AG08395 (cell line): ENCODE measurements at places on chromosomes 4 and X.
A peak's percentile ranks its signal among the peaks of the same experiment; 100 is the strongest.

- no peak for DNase-seq
Measured at GRCh38 chrX:127764674-127765073, 287.5 kb downstream of the ACTRT1 start.

GRCh38 chrX:110218591-110218990 is 99.3 kb downstream of the AMMECR1 start:
- no peak for DNase-seq

- DNase-seq = no peak
Measured at GRCh38 chr4:149291463-149291862, 524.2 kb downstream of the IQCM start.

DNA sequence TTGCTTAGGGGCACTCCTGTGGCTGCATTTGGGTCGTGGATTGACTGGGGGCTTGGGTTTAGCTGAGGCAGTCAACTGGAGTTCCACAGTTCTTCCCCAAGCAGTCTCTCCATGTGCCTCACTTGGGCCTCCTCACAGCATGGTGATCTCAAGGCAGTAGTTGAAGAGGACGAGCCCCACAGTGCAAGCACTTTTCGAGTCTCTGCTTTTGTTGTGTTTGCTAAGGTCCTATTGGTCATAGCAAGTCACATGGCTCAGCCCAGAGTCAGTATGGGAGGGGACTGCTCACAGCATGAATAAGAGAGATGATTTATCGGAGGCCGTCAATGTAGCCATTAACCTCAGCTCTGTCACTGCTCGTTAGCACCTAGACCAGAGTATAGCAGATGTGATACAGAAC is 29.7 kb downstream of the BMX start:
- DNase-seq = no peak

- DNase-seq = no peak
Measured at GRCh38 chr4:138693526-138693925, 322.1 kb upstream of the NOCT start.

GRCh38 chr4:5926598-5926997 is 33.7 kb upstream of the CRMP1 start:
- DNase-seq = no peak

- DNase-seq = no peak
Measured at GRCh38 chr4:82885410-82885809, 5.5 kb downstream of the SEC31A start.

DNA sequence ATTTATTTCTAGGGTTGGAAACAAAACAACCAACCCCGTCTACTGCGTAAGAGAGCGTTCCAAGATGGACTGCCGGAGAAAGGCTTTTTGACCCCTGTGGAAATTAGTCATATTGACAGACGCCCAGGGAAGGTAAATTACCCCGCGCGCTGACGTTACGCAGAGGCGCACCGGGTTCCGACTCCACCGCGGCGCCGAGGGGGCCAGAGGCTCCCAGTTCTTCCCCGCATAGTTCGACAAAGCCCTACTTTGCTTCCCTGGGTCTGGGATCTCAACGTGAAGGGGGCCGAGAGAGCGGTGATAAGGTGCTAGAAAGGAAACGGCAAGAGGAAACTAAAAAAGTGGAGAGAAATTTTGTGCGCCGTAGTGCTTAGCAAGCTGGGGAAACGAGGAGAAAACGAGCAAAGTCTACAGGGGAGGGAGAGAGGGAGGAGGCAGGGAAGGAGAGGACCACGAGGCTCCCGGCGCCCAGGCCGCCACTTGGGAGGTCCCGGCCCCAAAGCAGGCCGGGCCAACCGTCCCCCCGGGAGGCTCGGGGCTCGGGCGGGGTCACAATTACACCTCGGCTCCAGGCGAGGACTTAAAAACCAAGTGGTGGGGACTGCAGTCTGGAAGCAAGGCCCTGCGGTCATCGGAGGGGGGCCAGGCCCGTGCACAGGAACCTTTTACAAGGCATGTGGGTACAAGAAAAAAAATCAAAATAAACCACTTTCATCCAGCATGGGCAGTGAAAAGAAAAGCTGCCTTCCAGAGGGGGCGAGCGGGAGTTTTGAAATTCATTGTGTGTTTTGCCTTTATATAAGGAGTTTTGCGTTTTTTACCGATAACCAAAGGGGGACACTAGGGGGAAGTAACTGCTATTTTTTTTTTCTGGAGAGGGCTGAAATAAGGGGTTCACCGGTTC is 13.2 kb downstream of the HAND2 start:
- DNase-seq = no peak

DNA sequence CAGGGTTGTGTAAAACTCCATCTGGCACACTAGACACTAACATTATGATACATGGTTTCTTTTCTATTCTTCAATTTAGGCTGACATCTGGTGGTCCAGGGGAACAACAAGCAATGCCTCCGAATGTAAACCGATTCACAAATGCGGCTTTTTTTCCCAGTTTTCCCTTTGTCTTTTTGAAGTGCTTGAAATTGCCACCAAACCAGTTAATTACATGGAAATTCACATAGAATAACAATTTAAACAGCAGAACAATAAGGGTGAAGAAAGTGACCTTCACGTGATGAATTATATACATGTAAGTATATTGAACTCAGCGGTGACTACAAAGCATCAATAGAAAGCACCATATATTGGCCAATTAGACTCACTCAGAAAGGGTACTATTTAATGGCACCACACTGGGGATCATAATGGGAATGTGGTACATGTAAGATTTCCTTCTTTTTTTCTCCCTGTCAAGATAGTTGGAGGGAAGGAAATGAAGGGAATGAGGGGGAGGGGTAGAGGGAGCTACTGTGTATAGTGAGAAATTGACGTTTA is 103.9 kb downstream of the MMRN1 start:
- DNase-seq = no peak

GRCh38 chrX:21740329-21741274 is 17.3 kb downstream of the SMPX start:
- no peak for DNase-seq

GRCh38 chr4:100679926-100680325 is 162.1 kb upstream of the EMCN start:
- DNase-seq = no peak

- DNase-seq = no peak
Measured at GRCh38 chr4:189513421-189513820, 427.3 kb upstream of the FRG1 start.

DNA sequence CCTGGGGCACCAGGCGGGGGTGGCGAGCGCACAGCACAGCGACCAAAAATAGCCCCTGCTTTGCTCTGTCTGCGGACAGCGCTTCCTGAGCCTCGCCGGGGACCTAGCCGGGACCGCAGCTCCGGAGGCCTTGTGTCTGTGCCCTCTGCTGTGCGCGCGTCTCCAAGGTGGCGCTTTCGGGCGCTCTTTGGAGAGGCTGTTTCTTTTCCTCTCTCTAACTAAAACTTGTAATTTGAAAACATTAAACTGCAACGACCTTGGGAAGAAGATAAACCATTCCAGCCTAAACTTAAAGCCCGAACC is 3.4 kb downstream of the ARX start:
- no peak for DNase-seq

DNA sequence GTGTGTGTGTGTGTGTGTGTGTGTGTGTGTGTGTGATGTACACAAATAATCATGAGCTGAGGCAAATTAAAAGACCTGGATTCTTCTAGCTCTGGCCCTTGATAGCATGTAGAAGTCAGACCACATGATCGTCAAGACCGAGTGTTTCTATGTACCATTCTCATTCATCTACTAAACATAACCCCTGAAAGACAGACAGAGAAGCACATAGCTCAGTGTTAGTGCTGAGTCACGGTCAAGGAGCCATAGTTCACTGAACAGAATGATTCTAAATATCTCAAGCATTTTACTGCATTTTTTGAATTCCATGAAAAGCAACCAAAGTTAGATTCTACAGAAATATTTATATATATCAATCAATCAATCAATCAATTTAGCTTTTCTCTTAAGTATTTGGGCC is 412.3 kb upstream of the CXorf51A start:
- no peak for DNase-seq

GRCh38 chr4:41644288-41644914 is 104.1 kb downstream of the PHOX2B start:
- peak; percentile 57 for DNase-seq

DNA sequence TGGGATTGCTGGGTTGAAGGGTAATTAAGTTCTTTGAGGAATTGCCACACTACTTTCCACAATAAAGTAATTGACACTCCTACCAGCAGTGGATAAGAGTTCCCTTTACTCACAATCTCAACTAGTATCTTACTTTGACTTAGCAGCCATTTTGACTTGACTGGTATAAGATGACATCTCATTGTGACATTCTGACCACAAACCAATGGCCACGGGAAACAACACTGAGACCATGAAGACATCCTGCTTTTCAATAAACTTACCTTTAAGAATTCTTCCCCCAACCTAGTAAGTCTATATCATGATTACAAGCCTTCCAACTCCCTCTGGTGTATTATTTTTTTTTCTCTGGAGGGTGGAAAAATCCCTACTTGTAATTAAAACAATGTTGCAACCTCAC is 66.9 kb upstream of the WDR1 start:
- no peak for DNase-seq

DNA sequence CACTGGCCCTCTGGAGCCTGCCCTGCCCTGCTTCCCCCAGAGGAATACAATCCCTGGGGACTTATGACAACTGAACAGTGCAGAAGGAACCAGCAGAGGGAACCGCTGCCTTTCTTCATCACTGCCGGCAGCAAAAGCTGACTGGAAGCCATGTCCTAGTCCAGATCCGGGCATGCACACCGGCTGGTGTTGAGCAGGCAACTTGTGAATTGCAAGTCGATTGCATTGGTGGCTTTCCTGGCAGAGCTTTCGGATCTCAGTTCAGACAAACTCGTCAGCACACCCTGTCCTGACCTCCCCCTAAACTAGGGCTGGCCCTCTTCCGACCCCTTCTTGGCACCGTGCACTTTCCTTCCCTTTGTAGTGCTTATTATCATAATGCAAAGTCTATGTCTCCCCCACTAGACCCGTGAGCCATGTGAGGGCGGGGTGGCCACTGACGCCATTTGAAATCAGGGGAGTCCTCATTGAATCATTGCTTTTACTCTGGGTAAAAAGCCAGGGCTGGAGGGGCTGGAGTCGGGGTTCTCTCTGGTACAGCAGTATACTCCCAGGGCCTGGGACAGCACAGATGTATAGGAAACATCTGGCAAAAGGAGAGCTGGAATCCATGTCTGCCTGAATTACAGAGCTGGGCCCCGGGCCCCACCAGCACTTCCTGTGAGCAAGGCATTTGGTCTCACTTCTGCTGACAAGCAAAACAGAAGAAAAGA is 1.8 kb downstream of the ARHGAP4 start:
- no peak for DNase-seq

- DNase-seq = peak; percentile 21
Measured at GRCh38 chr4:39616651-39617050, 22.0 kb downstream of the SMIM14 start.

DNA sequence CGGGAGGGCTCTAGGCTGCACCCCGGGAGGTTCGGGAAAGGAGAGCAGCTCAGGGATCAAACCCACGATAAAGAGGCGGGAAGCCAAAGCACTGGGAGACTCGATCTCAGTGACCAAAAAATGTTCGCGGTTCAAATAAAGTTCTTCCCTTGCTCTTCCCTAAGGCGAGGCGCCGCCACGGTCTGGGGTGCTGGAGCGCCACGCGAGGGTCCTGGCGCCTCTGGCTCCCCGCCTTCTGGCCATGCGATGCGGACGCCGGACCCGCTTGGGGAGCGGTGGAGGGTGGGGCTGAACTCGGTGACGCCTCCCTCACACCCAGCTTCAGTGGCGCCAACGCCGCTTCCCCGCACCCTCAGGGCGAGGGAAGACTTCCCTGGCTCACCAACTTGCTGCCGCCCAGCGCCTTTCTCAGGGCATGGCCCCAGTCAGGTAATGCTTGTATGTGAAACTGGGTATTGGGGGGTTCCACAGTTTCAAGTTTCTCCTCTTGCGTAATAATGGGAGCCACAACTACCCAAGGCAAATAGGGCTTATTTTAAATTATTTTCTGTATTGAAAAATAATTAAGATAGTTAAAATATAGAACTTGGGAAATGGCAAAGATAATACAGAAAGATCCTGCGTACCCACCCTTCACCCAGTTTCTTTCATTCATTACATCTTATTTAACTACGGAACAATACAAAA is at the start of gene QRFPR:
Gene QRFPR (minus strand): TSS at position 243 of the 687 bp plus-strand sequence. CDS start 371 bp downstream, outside the sequence.
- DNase-seq = no peak

DNA sequence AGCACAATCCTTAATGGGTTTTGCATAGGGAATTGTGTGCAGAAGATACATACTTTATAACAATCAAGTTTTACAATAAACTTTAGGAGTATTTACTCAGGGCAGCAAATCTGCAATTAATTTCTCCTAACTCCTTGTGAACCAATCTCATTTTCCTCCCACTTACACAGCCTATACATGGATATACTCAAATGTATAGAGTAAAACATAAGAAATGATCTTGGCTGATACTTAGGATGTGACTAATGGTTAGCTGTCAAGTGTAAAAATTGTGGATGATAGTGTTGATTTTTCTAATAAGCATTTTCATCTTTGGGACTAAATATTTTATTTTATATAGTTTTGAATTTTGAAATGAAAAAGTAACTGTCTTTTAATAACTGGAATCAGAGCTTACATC is 759.6 kb downstream of the GRID2 start:
- DNase-seq = no peak

DNA sequence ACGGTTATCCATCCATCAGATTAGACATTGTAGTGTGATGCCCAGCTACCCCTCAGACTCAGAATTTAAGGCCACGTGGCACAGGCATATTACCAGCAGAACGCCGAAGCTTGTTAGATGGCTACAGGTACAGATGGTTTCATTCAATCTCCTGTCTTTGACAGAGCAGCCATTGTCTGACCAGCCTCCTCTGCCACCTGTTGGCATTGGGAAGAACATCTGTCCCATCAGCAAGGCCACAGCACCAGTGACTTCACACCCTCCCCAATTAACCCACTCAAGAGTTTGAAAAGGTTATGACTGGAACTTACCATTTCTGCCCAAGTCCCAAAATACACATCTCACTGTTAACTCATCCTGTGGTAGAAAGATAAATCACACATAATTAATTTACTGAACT is 22.0 kb upstream of the PHKA2 start:
- DNase-seq = no peak

GRCh38 chrX:18098763-18099162 is 121.9 kb downstream of the BEND2 start:
- DNase-seq = no peak

- peak; percentile 13 for DNase-seq
Measured at GRCh38 chr4:88526221-88526815, 2.7 kb upstream of the PYURF start.

DNA sequence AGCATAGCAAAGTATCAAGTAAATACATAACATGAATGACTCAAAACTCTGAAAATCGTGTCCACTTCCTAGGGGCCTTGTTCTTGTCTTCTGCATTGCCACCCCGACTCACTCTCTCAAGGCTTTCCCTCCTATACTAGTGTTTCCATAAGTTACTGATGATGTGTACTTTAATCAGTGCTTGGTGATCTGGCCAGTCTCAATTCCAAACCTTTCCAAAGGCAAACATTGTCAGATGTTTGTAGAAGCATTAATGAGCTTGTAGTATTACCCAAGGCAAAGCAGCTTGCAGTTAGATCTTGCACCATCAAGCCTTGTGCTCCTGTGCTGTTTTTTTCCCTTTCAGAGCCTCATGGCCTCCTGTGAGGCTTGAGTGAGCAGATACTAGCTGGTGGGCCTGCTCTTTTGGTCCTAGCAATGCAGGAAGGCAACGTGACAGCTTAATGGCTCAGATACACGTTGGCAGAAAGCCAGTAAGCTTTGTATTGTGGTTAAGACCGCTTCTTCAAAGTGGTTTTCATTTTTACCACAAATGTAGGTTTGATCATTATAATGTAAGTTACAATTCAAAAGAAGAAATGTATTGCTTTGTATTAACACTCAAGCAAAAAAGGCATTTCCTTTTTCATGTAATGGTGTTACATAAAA is 51.8 kb downstream of the RBPJ start:
- DNase-seq = peak; percentile 39
